HTR-8/SVneo (cell line): ENCODE measurements at places on chromosomes 5 and 9.

- no peak for DNase-seq
These were observed 123.3 kb upstream of the ERCC6L2 start for GRCh38 chr9:95752129-95752731.

GRCh38 chr5:177553671-177554429, 513 bp downstream of the FAM193B start:
- peak; percentile 38 for DNase-seq

GRCh38 chr5:132176987-132177386, 50.7 kb downstream of the P4HA2 start:
- DNase-seq: no peak

DNA sequence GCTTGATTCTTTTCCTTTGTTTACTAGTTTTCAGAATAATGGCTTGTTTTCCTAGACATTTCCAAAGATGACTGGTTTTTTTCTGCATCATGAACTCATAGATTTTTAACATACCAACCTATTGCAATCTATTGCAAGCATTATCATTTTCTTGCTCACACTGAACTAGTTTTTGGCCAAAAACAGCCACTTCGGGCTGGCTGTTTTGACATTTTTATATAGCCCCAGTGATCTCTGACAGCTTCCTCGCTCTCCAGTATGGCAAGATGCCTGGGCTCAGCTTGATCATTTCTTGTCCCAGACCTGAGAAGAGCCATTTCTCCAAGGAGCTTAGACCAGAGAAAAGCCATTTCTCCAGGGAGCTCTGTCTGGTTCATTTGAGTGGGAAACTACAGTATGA, 94.3 kb upstream of the MAMDC2 start:
- no peak for DNase-seq

DNA sequence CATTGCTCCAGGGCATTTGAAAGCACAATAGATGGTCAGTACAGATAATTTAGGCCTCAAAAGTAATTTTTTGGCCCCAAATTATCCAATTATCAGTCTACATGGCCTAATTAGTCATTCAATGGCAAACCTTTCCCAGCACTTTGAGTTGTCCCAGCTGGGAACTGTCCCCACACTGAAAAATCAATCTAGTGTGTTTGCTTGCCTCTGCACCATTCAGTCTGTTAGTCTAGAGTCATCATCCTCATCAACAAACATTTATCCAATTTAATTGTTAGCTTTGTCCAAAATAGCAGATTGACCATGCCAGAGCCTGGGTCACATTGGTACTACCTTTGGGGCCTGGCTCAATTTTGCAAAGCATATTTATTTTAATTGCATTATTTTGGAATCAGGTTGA, 13.9 kb downstream of the NR4A3 start:
- no peak for DNase-seq

GRCh38 chr5:67246546-67247268, 50.1 kb upstream of the CD180 start:
- no peak for DNase-seq

DNA sequence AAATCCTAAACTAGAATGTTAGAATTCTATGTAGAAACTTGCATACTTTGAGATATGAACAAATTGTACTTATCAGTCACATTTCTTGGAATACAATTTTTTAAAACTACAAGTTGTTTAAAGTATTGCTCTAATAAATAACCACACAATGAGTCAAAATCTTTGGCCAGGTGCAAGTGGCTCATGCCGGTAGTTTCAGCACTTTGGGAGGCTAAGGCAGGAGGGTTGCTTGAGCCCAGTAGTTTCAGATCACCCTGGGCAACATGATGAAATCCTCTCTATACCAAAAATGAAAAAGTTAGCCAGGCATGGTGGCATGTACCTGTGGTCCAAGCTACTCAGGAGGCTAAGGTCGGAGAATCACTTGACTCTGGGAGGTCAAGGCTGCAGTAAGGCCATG, 257.8 kb downstream of the COX7C start:
- DNase-seq: no peak
